ENCODE measurements at places on chromosomes 1 and 21. TPM values are rescaled to one million over a fixed set of nuclear protein-coding genes. Genes with fewer than 3 reads are reported as not detected.

Gene DPYD
- 19.1 TPM for polyA plus RNA-seq

Gene LEMD1
- 4.5 TPM for polyA plus RNA-seq

Gene AMY1A
- polyA plus RNA-seq: 0.15 TPM

Gene SPRR2G
- not detected for polyA plus RNA-seq

Gene OR2L5
- polyA plus RNA-seq: not detected

Gene KDM5B
- polyA plus RNA-seq: 107 TPM

Gene UMODL1
- 0.34 TPM for polyA plus RNA-seq

- DNase-seq: no peak
Measured at GRCh38 chr1:31995263-31995662, 18.4 kb upstream of the KHDRBS1 start.

- DNase-seq: no peak
Measured at GRCh38 chr1:29836651-29837646, 600.6 kb downstream of the PTPRU start.

DNA sequence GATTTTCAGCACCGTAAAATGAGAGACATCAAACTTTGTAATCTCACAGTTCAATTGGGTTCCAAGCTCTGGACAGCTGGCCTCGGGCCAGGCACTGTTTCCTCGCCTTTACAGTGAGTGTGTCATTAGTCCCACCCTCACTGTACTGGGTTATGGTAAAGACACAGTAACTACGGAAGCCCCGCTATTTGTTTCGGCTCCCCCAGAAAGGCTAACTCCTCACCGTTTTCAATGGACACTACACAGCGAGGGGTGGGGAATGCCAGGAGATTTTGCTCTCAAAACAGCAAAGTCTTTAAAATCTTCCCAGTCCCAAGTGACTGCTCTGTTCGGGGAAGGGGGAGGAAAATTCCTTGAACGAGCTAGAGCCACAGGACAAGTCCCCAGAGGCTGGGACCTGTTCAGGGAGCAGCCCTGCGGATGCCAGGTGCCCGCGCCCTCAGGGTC is 757 bp upstream of the SPSB1 start:
- peak; percentile 71 for DNase-seq

GRCh38 chr21:37553078-37553481 is 186.5 kb downstream of the DYRK1A start:
- DNase-seq: no peak

- no peak for DNase-seq
Measured at GRCh38 chr1:180033390-180033789, 78.8 kb downstream of the CEP350 start.

- DNase-seq: no peak
Measured at GRCh38 chr1:108565512-108565911, 5.6 kb downstream of the EEIG2 start.

- DNase-seq: no peak
Measured at GRCh38 chr21:32021319-32021994, 148.6 kb downstream of the HUNK start.

- DNase-seq: no peak
Measured at GRCh38 chr21:44773291-44773932, 28.2 kb downstream of the UBE2G2 start.

DNA sequence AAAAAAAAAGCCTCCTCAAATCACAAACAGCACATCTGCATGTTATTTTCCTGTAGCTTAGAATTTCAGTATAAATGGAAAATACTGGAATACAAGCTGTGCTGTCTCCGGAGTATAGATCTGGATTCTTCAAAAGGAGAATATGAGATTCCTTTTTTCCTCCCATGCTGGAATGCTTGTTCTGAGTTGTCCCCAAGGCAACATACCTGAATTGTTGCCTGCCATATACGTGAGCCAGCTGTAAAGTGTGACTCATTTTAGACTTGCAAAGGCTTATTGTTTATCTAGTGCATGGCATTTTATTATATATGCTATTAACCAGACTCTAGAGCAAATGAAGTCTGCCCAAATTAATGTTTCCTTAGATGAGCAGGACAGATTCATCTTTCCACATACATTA is 95.0 kb upstream of the C1orf105 start:
- no peak for DNase-seq

DNA sequence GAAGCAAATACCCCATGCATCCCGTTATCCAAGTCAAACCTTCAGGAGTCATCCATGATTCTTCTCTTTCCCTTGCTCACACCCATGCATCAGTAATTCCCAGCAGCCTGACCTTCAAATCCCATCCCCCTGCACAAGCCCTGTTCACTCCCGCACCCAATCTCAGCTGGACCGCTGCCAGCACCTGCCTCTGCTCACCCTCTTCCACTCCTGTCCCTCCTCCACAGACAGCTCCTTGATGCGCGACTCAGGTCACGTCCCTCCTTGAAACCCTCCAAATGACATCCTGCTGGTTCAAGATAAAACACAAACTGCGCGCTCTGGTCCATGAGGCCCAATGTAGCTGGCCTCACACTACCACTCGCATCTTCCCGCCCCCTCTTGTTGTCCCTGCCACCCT is 43.4 kb upstream of the MPZL1 start:
- DNase-seq: no peak

DNA sequence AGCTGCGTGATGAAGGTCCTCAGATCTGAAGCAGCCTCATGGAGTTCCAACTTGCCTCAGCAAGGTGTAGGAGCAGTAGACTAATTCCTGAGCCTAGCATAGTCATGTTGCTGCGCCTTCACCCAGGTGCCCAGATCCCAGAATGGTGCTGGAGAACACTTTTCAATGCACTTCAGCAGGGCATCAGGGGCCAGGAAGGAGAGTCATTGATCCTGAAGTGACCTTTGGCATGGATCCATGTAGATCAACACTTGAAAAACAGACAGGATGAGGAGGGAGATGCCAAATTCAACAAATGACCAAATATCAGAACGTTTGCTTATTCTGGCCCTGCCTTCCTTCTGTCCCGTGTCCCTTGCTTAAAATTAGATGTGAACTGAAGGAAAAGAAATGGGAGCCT is 91.9 kb downstream of the LEPR start:
- DNase-seq: no peak

DNA sequence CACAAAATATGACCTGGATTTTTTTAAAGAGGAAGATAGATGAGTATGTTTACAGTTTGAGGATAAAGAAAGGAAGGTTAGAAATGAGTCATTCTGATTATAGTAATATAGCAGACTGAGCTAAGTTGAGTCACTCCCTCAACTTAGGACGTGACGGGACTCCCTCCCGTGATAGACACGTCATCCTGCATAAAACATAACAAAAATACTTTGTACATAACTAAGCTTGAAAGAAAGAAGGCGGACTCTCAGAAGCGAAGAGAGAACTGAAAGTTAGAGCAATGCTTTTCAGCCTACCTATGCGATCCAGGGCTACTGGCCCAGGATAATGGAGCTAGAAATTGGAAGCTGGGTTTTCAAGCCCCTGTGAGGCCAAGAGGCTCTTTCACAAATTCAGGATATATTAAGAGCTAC is 53.0 kb upstream of the DESI2 start:
- DNase-seq: no peak

DNA sequence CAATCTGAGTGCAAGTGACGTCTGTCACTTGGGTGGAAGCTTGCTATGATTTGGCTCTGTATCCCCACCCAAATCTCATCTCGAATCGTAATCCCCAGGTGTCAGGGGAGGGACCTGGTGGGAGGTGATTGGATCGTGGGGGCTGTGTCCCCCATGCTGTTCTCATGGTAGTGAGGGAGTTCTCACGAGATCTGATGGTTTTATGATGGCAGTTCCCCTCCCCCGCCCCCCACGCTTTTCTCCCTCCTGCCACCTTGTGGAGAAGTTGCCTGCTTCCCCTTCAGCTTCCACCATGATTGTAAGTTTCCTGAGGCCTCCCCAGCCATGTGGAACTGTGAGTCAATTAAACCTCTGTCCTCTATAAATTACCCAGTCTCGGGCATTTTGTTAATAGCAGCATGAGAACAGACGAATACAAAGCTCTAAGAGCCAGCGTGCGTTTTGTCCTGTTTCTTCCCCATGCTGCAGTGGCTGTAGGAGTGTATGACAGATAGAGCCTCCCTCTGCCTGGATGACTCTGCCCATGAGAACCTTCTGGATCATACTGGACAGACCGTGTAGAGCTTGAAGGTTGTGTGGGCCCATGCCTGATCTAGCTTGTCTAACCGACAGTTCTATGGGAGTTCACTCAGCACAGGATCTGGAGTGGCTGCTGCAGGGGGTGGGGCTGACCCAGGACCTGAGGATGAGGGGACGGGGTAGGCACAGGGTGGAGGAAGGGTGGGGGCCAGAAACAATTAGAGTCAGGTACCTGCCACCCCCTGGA is 139.7 kb upstream of the ERRFI1 start:
- DNase-seq: no peak

DNA sequence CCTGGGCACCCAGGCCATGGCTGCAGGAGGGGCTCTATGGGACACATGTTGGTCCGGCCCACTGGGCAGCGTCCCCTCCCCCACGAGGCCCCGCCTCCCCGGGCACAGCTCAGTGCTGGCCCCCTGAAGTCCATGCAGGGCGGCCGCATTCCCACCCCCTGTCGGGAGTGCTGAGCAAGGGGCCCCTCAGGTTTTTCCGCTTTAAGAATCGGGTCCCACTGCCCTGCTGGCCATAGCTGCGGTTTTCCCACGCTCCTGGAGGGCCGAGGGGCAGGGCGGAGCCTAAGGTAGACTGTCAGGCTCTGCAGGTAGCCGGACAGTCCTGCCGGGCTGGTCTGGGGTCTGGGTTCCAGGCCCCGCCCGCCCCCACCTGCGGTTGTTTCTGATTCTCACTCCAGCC is 43.5 kb upstream of the CCDC27 start:
- DNase-seq: no peak

All from right lung (tissue), 10 donors.